Stimulated activated CD8-positive, alpha-beta memory T cell treated with anti-CD3 and anti-CD28 coated beads, Interleukin-15, amount 100 ng/mL, for 4 hours (primary cell): ENCODE measurements at places on chromosomes 12 and 14.
A peak's percentile ranks its signal among the peaks of the same experiment; 100 is the strongest.

- no peak for DNase-seq
Observed at GRCh38 chr14:93005838-93006237, 82.9 kb downstream of the CHGA start.

- no peak for DNase-seq
Observed at GRCh38 chr12:125346362-125346761, 281.1 kb downstream of the AACS start.

- no peak for DNase-seq
Observed at GRCh38 chr14:94816113-94816512, 46.2 kb upstream of the GSC start.

GRCh38 chr12:93300611-93301021, 77.1 kb upstream of the NUDT4 start:
- no peak for DNase-seq

DNA sequence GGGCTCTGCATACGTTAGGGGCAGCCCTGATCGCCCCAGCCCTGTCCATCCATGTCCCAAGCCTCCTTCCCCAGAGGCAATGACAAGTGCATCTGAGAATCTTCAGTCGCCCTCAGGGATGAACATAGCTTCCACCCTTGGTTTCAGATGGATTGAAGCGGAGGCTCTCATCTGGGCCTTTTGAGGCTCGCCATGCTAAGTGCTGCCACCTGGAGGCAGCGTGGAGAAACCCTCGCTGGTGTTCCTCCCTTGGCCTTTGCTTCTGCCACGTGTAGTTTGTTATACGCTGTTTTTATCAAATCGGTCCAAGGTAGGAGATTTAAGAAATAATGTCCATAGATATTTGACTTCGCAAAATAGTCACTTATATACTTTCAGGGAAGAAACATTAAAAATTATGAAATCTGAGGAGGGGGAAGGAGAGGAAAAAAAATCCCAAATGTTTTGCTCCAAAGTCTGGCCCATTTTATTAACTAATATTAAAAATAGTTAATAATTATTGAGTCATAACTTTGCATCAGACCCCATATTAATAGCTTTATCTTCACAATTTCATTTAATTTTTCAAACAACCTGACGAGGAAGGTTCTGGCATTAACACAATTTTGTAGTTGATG, 28.8 kb upstream of the LRRC10 start:
- DNase-seq, result peak; percentile 8

- DNase-seq, result no peak
Observed at GRCh38 chr14:75226755-75227544, 50.5 kb upstream of the TMED10 start.

DNA sequence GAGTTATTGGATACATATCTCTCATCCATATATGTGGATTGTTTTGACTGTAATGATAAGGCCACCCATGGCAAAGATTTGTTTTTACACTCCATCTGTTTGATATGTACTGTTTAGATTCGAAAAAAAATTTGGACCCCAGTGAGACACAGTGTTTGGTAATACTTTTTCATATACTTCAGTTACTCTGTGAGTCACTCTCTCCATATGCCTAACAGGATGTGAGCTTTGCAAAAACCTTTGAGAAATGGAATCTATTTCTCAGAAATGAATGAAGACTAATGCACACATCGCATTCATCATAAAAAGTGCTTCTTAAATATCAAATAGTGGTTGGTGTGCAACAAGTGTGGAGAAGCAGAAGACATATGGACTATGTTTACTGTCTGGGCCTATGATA, 781.5 kb downstream of the SLC6A15 start:
- DNase-seq, result no peak
